Foreskin fibroblast (primary cell): ENCODE measurements at places on chromosomes 16 and 17.

- DNase-seq, result no peak
Observed at GRCh38 chr16:49049191-49049590, 232.4 kb downstream of the CBLN1 start.

- DNase-seq, result no peak
Observed at GRCh38 chr16:83085660-83086059, 458.9 kb downstream of the CDH13 start.

DNA sequence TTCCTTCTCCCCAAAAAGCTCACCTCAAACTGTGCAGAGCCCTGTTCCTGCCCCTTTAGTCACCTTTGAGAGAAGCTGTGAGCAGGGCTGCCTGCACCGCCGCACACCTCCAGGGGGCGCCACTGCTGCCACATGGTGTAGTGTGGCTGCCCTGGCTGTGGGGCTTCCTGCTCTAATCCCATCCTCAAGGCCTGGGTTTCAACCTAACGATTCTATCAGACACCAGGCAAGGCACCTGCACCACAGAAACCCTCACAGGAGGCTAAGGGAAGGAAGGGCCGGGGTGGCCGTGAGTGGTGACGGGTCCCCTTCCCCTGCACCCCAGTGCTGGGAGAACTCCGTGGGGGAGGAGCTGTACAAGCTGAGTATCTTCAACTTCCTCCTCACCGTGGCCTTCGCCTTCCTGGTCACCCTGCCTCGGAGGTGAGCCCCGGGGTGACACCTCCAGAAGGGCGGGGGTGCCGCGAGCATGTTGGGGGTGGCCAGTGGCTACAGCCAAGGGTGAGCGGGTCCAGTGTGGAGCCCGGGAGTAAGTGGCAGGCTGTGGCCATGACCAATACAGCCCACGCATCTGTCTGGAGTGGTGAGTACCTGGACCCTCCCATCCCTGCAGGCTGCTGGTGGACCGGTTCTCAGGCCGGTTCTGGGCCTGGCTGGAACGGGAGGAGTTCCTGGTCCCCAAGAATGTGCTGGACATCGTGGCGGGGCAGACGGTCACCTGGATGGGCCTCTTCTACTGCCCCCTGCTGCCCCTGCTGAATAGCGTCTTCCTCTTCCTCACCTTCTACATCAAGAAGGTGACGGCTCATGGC lies 7.0 kb downstream of the TMC8 start:
- DNase-seq, result no peak

DNA sequence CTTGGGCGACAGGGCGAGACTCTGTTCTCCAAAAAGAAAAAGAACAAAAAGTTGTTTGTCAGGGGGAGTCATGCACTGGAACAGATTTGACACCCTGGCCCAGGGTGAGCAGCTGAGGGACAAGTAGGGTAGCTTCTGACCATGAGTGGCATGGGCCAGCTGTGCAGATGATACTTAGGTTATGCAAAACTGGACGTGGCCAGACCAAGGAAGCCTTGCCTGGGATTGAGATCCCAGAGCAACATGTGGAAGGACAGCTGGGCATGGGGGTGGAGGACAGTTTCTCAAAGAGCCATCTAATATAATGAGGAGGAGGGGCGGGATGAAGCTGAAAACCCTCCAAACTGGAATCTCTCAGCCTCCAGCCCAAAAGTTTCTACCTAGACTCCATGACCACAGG lies 19.6 kb upstream of the SLC35B1 start:
- DNase-seq, result no peak

- DNase-seq, result peak; percentile 5
Observed at GRCh38 chr17:69972251-69972650, 102.8 kb upstream of the KCNJ16 start.

- DNase-seq, result no peak
Observed at GRCh38 chr17:82801377-82801970, 38.3 kb downstream of the ZNF750 start.

GRCh38 chr17:74012465-74012864 lies 191.0 kb upstream of the RPL38 start:
- DNase-seq, result no peak

DNA sequence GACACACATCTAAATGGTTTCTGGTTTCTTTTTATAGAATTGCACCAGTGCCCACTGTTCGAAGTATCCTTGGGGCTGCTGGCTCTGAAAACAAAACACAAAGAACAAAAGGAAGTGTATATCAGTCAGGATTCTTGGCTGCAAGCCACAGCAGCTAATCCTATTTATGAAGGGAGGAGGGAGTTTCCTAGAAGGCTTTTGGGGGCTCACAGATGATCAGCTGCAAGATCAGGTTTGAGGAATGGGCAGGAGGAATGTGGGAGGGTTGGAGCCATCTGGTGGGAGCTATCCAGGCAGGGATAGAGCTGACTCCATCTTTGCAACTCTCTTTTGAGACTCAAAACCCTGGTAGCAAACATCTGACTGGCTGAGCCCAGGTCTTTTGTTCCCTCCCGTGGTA lies 118.3 kb upstream of the EEF2KMT start:
- no peak for DNase-seq

DNA sequence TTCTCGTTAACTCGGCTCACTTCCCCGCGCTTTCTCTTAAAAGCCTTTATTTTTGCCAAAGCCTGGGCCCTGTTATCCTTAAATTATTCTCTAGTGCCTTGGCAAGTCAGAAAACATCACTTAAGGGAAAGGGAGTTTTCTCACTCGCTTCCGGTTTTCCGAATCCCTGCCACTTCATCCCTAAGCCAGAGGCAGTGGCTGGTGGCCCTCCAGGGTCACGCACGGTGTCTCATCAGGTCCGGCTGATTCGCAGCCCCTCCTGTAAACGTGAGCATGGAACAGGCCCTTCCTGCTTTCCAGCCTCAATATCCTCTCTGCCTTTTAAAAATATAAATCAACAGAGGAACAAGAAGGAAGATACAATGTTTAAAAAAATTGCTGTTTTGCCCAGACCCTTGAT lies 142.5 kb upstream of the CHMP6 start:
- DNase-seq, result no peak

GRCh38 chr16:58119509-58119845 lies 9.7 kb downstream of the CFAP20 start:
- no peak for DNase-seq

GRCh38 chr16:58148099-58148498 lies 18.9 kb upstream of the CFAP20 start:
- DNase-seq, result no peak

- DNase-seq, result no peak
Observed at GRCh38 chr17:78510141-78511075, 66.8 kb downstream of the DNAH17 start.

DNA sequence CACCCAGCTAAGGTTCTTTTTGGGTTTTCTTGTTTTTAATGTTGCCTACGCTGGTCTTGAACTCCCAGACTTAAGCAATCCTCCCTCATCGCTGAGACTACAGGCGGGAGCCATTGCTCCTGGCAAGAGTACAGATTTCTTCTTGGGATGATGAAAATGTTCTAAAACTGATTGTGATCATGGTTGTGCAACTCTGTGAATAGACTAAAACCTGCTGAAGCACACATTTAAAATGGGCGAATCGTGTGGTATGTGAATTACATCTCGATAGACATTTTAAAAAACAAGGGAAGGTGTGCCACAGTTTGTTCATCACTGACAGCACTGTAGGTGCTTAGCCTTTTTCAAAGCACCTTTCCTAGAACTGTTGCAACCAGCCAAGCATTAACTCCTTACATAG lies 48.8 kb upstream of the CDH3 start:
- DNase-seq, result no peak

DNA sequence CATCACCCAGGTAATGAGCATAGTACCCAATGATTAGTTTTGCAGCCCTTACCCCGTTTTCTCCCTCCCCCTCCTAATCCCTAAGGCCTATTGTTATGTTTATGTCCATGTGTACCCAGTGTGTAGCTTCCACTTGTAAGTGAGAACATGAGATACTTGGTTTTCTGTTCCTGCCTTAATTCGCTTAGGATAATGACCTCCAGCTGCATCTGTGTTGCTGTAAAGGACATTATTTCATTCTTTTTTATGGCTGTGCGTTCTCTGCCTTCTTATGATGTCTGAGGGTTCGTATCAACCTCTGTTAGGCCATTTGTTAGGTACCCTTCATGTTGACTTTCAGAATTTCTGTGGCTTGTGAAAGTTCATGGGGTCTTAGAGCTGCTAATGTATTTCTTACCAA lies 31.0 kb downstream of the CTCF start:
- peak; percentile 20 for DNase-seq

- DNase-seq, result no peak
Observed at GRCh38 chr16:648071-648780, 939 bp upstream of the WDR90 start.

DNA sequence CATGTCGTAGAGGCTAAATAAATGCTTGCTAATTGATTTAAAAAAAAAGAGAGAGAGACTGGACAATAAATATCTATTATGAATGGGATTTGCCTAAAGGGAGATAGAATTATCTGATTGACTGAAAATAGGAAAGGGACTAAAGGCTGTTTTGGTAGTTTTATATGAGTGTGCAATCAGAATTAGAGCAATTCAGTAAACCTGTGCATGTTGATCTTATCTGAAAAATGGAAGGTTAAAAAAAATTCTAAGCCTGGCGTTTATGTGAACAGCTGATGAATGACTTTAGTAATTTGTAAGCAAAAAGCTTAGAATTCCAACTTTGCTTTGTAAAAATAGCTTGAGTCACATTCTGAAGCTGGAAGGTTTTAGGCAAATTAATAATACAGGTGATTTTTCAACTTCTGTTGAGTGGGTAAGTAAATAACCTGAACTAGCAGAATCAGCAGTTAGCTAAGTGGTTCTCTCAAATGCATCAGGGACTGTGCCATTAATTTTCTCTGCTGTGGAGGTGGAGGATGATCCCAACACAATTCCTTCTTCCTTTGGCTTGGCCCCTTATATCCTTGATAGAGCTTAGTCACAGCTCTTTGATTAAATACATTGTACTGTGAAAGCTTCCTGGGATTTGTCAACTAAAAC lies 254.4 kb downstream of the PHKB start:
- no peak for DNase-seq

DNA sequence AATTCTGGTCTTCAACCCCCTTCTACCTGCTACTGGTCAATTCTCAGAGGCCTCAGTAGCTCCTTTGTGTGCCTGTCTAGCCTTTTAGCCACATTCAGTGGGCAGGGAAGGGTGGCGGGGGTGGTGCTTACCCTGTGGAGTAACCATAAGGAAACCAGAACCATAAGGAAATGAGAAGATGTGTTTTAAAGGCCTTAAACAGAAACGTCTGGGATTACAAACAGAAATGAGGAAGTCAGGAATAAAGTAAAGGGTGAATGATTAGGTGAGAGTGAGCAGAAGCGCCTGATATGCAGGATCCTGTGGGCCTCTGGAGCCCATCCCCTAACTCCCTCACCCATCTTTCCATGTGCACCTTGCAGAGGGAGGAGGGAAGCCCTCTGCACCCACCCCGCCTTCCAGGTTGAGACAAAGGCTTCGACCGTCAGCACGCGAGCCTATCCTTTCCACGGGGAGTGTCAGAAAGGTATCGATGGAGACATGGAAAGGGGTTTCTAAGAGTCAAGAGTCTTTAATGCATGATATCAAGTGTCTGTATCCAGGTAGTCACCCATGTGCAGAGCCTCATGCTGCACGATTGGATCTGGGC lies 20.4 kb downstream of the KIAA0513 start:
- no peak for DNase-seq

DNA sequence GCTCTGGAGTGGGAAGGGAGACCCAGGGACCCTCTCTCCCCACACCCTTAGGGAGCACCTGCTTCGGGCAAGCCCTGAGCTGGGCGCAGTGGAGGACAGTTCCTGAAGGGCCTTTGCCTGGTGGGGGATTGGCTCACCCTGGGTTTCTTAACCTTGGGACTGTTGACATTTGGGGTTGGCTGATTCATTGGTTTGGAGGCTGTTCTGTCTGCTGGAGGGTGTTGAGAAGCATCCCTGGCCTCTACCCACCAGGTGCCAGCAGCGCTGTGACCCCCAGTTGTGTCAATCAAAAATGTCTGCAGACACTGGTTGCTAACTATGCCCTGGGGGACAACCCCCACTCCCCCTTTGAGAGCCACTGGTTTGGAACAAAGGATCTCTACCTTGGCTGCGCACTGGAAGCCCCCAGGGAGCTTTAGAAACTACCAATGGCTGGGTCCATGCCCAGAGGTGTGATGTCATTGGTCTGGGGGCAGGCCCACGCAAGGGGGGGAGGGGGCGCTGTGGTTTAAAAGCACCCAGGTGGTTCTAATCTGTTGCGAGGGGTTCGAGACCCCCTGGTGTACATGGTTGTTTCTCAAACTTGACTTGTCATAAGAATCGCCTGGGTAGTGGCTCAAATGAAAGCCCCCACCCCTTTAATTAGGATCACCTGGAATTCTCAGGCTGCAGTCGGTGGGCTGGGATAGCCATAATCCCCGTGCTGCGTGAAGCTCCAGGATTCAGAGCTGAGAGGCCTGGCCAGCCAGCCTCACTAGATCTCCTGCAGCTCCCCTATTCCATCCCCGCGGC lies 151.9 kb upstream of the GSE1 start:
- DNase-seq, result peak; percentile 75

DNA sequence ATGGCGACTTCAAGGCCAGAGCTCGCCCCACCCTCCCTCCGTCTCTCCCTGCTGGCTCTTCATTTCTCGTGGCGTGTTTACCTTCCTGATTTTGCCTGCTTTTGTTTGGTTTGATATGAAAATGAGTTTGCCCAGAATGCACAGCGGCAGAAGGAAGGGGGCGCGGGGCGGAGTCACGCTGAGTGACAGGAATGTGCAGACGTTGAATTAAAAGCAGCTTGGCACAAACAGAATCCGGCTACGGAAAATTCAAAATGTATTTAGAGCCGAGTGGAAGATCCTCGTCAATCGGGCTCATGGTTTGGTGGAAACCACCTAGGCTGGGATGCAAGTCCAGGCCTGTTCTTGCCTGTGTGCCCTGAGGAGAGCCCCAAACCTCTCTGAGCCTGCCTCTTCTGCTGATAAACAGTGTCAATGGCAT lies 102.7 kb downstream of the SDK2 start:
- no peak for DNase-seq

DNA sequence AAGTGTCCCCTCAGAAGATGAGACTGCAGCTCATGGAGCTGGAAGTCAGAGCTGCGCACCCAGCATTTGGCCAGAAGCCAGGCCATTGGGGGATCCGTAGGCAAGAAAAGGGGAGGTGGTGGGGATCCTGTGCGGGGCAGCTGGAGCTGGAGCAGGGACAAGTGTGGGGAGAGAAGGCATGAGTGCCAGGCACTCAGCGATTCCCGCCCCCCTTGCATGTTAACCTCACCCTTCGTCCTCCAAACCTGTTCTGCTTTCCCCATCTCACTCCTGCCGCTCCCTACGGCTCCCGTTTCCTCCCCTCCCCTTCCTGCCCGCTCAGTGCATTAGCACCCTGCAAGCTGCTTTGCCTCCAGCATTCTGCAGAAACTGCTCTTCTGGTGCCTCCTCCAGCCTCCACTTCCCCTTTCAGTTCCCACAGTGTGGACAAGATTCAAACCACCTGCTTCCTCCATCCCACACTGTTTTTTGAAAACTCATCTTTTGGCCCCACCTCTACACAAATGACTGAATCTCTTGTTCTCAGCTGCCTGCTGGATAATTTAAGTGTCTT lies 5.6 kb downstream of the ALOX15 start:
- DNase-seq, result no peak
